ENCODE measurements at places on chromosomes 2 and 18.

GRCh38 chr2:58098254-58099095 is 51.9 kb downstream of the VRK2 start:
- DNase-seq, result peak; percentile 39

DNA sequence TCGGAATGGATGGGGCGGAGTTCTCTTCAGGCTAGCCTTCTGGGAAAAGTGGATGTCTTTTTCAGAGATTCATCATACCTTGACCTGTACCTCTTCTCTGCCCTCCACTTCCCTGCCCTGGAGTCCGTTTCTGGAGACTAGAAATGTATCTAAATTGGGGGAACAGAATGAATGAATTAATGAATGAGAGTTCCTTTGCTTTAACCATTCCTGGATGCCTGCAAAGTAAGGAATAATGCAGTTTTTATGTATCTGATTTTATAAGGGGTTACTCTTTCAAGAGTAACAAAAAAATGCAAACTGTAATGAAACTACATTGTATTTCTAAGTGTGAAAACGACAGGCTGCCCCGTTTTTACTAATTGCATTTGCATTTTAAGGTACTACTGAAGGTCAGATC is 2.0 kb downstream of the SOWAHC start:
- peak; percentile 37 for DNase-seq

- DNase-seq, result no peak
These were observed 1278.4 kb upstream of the PIK3C3 start for GRCh38 chr18:40676668-40677067.

DNA sequence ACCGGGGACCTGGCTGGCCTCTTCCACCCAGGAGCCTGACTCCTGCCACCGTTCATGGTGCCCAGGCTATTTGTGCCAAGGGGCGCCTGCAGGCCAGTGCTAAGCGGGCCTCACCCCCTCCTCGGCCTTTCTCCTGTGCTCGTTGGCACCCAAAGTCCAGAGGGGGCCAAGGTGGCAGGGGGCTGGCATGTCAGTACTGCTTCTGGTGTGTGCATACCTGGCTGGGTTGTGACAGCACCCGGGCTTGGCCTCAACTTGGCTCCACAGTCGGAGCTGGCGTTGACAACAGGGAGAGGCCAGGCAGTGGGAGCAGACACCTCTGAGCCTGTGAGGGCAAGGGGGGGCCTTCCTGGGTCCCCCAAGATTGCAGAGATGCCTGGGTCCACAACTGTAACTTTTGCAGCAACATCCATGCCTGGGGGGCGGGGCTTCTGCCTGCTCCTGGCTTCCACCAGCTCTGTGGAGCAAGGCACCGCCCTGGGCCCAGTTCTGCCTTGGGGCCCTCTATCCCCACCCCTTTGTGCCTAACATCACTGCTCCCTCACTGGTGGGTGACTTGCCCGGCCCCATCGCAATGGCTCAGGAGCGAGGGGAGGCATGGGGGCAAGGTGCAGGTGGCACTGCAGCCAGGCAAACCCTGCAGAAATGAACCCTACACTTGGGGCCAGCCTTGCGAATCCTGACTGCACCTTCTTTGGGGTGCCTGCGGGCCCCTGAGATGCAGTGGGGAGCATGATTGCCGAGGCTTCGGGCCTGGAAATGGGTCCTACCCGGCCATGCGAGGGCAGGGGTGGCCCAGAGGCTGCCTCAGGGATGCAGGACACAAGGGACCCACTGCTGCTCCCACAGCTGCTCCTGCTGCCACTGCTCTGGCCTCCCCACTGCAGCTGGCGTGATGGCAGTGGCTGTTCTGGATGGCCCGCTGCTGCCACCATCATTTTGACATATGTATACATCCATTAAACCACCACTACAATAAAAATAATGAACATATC is 35.9 kb downstream of the PTPN4 start:
- no peak for DNase-seq

- peak; percentile 89 for DNase-seq
These were observed 56.3 kb upstream of the ZDBF2 start for GRCh38 chr2:206218156-206218555.
